Right renal pelvis (tissue), 4 donors: ENCODE measurements at places on chromosomes 3 and 15.

GRCh38 chr3:70114431-70114830 lies 114.9 kb downstream of the SAMMSON start:
- DNase-seq = no peak

GRCh38 chr3:16406166-16406565 lies 107.3 kb downstream of the RFTN1 start:
- DNase-seq = no peak

- no peak for DNase-seq
Measured at GRCh38 chr3:127371846-127372245, 84.0 kb upstream of the PRR20G start.

DNA sequence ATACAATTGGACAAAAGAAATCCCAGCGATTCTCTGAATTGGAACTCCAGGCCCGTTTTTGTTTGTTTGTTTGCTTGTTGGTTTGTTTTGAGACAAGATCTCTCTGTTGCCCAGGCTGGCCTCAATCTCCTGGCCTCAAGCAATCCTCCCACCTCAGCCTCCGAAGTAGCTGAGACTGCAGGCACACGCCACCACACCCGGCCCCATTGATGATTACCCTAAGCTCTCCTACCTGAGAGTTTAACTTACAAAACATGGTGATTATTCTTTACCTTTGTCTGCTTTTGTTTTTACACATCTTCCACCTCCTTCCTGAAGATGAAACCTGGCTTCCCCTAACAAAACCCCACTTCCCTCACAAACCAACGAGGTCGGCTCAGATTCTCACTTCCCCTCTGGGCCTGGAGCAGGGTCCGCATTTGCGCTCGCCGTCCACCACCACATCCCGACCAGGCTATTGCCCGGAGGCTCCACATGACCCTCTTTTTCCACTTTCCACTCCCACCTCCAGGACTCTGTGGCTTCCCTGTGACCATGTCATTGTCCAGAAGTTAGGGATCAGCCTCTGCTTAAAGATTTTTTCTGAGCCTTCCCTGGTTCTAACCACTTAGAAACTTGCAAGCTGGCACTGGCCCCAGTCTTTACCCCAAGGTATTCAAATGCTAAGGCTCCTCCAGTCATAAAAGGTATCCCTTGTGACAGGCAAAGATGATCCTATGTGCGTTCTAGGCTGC lies 14.8 kb downstream of the KLHL6 start:
- no peak for DNase-seq

DNA sequence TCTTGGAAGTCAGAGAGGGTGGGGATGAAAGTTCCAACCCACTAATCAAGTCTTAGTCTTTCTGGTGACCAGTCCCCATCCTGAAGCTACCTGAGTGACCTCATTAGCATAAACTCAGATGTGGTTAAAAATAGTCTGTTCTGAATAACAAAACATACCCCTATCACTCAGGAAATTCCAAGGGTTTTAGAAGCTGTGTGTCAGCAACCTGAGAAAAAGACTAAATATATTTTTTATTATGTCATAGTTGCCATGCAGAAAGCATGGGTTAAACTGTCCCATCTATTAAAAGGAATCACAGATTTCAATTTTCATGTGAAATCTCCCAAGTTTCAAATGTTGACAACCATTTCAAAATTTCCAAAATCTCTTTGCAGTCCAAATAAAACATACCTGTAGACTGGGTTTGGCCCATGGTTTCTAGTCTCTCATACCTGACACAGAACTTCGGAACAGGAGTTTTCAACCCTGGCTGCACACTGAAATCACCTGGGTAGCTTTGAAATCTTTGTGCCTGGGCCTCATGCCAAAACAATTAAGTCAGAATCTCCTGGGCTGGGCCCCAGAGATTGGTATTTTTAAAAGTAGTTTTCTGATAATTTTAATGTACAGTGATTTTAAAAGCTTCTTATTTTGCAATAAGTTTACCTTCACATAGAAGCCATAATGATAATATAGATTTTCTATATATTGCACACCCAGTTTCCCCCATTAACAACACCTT lies 476.3 kb downstream of the RBMS3 start:
- peak; percentile 26 for DNase-seq

DNA sequence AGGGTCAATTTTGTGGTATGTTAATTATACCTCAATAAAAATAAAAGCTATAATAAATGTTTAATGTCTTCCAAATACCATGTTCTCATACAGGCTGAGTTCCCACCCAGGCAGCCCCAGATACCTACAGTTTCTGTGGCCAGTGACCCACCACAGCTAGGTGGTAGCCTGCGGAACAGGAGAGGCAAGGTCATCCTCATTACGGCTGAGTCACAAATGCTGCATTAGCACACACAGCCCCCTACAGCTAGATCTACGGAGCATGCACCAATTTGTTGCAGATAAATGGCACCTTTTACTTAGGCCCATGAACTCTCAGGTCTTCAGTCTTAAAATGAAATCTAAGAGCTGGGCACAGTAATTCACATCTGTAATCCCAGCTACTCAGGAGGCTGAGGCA lies 5.1 kb downstream of the SPATA12 start:
- DNase-seq = no peak

GRCh38 chr15:99282121-99282520 lies 30.8 kb downstream of the LRRC28 start:
- no peak for DNase-seq

GRCh38 chr15:88028024-88028423 lies 228.5 kb downstream of the NTRK3 start:
- no peak for DNase-seq

- no peak for DNase-seq
Measured at GRCh38 chr15:45616901-45617323, 17.9 kb upstream of the SQOR start.

- no peak for DNase-seq
Measured at GRCh38 chr3:10768708-10769394, 47.2 kb upstream of the SLC6A11 start.

GRCh38 chr15:90979582-90979981 lies 14.8 kb downstream of the PRC1 start:
- no peak for DNase-seq

DNA sequence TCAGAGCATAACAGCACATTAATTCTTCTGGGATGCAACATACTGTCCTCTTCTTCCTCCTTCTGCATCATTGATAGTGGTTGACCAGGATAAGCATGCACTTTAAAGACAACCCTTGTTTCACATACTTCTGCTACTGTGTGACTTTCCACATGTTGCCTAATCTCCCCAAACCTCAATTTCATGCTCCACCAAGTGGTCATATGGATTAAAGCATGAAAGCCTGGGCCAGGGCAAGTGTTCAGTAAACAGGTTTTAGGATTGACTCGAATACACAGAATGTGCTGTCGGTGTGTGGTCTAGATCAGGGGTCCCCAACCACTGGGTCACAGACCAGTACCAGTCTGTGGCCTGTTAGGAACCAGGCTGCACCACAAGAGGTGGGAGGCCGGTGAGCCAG lies 22.5 kb upstream of the BFSP2 start:
- DNase-seq = no peak

DNA sequence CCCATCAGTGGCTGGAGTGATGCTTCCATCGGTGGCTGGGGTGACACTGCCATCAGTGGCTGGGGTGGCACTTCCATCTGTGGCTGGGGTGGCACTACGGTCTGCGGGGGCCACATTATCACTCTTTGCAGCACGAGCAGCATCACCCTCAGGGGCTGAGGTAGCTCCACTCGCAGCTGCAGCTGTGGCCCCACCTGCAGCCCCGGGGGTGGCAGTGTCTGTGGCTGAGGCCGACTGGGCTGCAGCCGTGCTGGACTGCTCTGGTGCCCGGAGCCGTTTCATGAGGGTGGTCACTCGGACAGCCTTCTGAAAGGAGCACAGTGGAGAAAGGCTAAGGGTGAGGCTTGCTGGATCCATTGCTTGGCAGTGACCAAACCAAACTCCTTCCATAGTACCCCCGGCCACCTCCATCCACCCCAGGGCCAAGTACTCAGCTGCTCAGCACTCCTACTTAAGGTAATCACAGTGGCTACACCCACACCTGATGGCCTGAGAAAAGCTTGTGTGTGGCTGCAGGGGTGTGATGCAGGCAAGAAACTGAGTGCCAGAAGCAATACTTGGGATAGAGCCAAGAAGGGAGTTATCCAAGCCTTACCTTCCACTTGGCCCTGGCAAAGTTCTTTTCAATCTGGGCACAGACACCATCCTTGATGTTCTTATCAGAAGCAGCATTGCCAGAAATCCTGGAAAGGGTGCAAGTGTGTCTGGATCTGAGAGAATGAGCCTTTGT lies 3.4 kb upstream of the TRAIP start:
- no peak for DNase-seq

- DNase-seq = no peak
Measured at GRCh38 chr3:71271596-71271995, 311.9 kb downstream of the FOXP1 start.

GRCh38 chr3:65020281-65021160 lies 332.7 kb upstream of the ADAMTS9 start:
- no peak for DNase-seq

DNA sequence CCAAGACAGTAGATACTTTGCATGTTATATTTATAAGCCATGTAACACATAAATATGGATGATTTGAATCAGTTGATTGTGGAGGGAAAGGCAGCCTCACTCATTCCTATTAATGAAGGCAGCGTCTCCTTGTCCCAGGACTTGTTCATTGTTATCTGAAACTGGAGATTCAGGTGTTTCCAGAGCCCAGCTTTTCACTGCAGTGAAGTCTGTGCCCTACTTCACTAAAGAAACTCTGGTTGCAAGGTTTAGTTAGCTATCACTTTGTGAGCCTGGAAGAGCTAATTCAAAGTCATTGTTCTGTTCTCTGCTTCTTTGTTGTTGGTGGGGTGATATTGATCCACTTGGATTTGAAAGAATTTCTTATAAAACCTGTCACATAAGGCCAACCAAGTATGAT lies 9.8 kb downstream of the NR2C2 start:
- DNase-seq = no peak

DNA sequence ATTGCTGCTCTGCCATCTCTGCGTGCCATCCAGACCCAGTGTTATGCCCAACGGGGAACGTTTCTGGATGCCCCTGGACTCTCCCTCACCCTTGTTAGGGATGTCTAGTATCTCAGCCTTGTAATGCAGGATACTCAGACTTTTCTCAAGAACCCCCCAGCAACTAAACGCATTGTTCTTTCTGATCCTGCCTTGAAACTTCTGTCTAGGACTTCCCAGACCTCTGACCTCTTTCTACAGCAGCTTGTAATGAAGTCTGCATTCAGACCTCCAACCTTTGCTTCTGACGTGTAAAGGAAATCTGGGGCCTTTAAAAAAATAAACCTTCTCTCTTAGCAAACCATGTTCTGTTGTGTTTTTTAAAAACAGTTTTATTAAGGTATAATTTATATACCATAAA lies 139.5 kb downstream of the KCNAB1 start:
- no peak for DNase-seq
